ENCODE measurements at places on chromosomes 7 and 10.

- DNase-seq, result no peak
Observed at GRCh38 chr10:28276384-28276783, 26.5 kb downstream of the MPP7 start.

DNA sequence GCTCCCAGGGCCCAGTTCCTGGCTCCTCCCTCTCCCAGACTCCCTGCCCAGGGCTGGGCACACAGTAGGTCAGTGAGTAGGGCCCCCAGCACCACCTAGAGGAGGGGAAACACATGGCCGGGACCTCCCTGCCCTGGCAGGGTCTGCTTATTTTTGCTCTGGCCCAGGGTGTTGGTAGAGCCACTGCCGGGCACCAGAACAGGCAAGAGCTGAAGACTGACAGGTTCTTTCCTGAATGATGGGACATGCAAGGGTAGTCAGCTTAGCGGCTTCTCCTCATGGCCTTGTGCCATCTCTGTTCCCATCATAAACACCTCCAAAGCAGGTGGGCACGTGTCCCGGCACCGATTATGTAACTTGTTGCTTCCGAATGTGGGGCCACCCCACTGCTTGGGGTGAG, 86.5 kb downstream of the NEURL1 start:
- DNase-seq, result no peak

GRCh38 chr7:27346531-27347275, 104.1 kb downstream of the EVX1 start:
- DNase-seq, result no peak

DNA sequence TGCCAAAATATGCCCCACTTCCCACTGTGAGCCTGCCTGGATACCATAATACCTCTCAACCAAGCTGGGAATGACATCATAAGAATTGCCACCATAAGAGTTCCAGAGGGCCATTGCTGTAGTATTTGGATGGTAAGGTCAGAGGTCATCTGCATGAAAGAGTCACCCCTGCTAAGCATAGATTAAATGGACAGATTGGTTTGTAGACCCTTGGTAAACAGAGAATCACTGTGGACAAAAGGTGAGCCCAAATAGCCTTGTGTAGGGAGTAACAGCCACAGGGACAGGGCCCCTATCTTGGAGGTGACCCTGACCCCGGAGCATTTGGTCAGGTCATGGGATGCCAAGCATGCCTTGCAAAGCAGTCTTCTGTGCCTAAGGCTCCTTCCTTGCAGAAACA, 129.7 kb downstream of the GPAM start:
- no peak for DNase-seq
